ENCODE measurements at places on chromosomes 7 and 10.

GRCh38 chr10:24104895-24105294, 104.0 kb upstream of the KIAA1217 start:
- no peak for DNase-seq

DNA sequence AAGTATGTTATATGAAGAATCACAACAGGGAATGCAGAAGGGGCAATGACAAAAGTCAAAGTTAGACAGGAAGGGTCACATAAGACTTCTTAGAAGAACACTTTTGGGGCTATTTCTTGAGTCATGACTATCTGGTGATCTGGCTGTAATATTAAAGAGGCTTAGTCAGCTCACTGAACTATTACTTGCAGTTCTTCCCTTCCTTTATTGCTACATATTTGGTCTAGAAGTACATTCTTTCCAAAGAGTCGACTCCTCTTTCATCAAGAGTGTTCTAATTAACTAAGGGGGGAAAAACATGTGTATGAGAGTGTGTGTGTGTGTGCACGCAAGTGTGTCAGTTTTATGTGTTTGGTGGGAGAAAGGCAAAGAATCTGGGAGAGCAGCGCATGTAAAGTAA, 247.3 kb upstream of the LRRTM3 start:
- no peak for DNase-seq

- no peak for DNase-seq
Measured at GRCh38 chr7:17404006-17404405, 105.6 kb downstream of the AHR start.

DNA sequence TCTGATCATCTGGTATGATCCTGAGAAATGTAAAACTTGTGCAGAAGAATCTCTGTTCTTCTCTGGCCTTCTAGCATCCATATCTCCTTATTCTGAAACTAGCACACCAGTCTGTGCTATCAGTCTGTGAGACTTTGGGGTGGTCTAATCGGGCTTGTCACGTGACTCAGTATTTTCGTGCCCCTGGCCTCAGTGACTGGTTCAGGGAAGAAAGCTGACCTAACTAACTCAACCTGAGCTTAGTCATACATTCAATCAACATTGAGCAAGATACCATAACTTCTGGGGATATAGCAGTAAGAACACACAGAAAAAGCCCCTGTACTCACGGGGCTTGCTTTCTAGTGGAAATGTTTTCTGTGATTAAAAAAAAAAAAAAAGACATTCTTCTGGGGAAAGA, 109.3 kb downstream of the DKK1 start:
- no peak for DNase-seq

- DNase-seq = no peak
Measured at GRCh38 chr7:113141803-113142202, 23.4 kb upstream of the SMIM30 start.

DNA sequence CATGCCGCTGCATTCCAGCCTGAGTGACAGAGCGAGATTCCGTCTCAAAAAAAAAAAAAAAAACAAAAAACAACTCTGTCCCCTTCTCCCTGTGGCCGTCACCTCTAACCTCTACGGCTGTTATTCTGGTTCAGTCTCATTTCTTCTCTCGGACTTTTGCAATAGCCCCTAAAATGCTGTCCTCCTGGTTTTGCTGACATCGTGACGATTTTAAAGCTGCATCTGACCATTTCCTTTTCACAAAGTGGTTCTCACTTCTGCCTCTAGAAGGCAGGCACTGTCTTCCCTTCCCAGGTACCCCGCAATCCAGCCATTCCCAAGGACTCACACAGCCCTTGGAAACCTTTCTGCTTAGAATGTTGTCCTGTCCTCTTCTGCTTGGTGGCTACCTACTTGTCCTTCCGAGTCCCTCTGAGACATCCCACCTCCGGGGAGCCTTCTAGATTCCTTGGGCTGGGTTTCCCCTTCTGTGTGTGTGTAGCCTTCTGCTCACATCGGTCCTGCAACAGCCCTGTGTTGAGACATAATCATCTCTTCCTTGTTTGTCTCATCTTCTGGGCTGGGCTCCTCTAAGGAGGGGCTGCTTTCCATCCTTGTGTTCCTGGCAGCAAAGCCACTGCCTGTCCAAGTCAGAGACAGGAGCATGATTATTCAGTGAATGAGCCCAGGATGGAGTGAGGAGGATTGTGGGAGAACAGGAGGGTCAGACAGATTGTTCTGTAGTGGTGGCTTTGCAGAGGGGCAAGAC, 83.1 kb downstream of the GRK5 start:
- DNase-seq = no peak

- DNase-seq = no peak
Measured at GRCh38 chr10:130801784-130802183, 509.7 kb downstream of the TCERG1L start.

DNA sequence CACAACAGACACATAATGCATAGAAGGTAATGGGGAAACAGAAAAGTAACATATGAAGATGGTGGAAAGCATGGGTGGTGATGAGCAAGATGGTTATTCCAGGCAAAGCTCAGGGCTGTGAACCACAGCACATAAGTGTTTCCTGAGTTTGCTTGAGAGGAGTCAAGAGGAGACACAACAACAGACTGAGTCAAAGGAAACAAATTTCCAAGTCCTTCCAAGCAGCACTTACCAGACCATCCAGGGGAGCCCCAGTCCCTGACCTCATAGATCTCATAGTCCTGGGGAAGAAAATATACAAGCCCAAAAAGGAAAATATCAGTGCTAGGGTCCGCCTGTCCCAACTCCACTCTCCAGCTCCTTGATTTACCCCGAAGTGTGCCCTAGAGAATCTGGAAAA, 216.6 kb upstream of the FZD1 start:
- no peak for DNase-seq

DNA sequence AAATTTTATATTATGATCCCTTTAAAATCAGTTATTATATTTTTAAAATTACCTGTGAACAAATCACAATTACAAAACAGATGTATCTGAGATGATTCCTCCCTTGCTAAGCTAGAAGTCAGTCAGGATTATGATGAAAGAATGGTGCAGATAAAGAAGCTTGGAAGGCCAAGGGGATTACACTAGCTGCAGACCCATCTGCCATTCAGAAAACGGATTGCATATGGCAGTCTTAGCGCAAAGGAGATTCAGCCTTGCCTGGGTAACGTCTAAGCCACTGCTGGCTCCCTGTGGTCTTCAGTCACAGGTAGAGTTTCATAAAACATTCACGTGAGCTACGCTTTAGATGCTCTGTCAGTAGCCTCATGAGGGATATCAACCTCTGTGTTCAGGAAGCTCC, 222.2 kb downstream of the POU6F2 start:
- no peak for DNase-seq

DNA sequence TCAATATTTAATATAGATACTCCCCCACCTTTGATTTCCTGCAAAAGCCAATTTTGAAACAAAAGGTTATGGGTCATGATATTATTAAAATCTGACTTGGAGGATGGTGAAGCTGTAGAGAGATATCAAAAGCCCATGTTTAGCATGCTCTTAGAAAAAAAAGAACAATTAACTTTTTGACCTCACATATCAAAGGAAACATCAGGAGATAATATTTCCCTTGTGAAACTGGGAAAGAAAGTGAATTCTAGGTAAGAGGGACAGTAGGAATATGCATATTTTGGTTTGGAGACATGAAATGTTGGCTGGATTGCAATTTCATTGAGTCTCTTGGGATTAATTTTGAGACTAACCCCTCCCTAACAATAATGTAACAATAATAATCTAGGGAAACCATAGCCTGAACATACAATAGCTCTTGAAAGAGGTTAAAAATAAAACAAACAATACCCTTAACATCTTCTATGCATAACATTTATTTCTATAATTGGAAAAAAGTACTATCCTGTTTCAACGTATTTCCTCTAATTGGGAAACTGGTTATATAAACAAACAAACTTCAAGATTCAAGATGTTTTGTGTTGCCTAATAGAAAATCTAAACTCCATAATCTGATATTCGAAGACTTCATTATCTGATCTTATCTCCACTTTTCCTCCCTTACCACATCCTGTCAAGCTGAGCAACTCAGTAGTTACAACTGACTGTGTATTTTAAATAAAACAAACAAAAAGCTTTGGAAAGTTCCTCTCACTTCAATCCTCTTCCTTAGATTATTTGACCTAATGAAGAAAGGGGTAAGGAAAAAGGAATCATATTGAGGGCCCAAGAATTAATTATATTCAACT, 14.8 kb downstream of the TMEM26 start:
- no peak for DNase-seq

DNA sequence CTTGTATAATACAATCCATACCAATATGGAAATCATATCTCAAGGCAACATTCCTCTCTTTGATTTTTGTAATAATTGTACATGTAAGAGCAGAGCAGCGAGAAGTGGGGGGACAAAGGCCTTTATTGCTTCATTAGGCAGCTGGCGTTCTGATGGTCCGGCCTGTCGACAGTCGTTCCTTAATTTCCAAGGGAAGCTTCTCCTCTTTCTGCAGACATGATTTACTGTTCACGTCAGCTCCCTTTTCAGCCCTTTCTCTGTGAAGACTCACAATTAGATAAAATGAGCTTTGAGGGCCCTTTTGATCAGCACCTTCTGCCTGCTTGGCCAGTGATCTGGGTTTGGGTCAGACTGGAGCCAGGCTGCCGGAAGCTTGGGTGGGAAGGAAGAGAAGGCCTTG, 65.6 kb upstream of the CTBP2 start:
- no peak for DNase-seq

GRCh38 chr10:77111611-77112550, 525.7 kb downstream of the KCNMA1 start:
- no peak for DNase-seq

- DNase-seq = no peak
Measured at GRCh38 chr7:144735505-144736276, 100.2 kb downstream of the TPK1 start.

- DNase-seq = no peak
Measured at GRCh38 chr10:17229717-17229966, 1.6 kb downstream of the VIM start.

GRCh38 chr7:85030893-85031292, 156.0 kb downstream of the SEMA3D start:
- no peak for DNase-seq

DNA sequence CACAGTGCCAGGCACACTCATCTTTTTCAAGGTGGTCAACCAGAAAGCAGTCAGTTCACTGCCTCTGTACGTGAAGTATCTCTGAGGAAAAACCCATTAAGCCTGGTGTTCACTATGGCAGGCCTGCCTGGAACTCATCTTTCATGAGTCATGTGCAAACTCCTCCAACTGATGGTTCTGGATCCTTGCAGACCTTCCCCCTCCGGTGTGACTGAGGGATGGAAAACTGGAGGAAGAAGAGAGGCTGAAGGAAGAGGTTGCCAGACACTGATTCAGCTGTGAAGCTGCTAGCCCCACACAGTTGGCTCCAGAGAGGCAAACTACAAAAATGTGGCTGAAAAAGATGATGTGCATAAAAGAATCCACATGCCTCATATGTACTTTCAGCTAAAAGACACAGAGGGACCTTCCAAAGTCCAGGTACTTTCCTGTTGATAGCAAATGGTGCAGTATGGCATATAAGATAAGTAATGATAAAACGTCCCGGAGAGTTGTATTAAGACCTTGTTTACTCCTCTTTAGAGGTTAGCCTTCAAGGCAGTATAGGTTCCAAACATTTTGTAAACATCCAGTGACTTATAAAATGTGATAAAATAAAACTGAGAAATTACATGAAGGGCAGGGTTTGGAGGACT, 2.7 kb downstream of the CYP3A5 start:
- DNase-seq = no peak

GRCh38 chr10:123884907-123885381, 6.7 kb downstream of the CPXM2 start:
- no peak for DNase-seq

DNA sequence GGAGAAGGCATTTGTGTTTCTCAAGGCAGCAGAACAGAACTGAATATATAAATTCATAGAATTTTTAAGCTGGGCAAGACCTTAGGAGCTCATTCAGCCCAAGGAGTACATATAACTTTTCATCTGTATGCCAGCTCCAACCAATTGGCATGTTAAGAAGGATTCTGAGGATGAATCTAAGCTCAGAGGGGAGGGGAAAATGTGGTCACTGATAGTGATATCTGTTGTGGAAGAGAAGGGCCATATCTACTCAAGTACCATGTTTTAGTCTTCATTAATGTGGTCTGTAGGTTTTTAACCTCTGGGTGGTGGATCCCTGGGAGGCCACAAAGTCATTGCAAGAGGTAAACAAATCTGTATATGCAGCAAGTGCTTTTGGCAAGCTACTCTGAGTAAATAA, 6.4 kb downstream of the CALD1 start:
- no peak for DNase-seq

- DNase-seq = no peak
Measured at GRCh38 chr10:132347211-132347930, 15.4 kb downstream of the LRRC27 start.

DNA sequence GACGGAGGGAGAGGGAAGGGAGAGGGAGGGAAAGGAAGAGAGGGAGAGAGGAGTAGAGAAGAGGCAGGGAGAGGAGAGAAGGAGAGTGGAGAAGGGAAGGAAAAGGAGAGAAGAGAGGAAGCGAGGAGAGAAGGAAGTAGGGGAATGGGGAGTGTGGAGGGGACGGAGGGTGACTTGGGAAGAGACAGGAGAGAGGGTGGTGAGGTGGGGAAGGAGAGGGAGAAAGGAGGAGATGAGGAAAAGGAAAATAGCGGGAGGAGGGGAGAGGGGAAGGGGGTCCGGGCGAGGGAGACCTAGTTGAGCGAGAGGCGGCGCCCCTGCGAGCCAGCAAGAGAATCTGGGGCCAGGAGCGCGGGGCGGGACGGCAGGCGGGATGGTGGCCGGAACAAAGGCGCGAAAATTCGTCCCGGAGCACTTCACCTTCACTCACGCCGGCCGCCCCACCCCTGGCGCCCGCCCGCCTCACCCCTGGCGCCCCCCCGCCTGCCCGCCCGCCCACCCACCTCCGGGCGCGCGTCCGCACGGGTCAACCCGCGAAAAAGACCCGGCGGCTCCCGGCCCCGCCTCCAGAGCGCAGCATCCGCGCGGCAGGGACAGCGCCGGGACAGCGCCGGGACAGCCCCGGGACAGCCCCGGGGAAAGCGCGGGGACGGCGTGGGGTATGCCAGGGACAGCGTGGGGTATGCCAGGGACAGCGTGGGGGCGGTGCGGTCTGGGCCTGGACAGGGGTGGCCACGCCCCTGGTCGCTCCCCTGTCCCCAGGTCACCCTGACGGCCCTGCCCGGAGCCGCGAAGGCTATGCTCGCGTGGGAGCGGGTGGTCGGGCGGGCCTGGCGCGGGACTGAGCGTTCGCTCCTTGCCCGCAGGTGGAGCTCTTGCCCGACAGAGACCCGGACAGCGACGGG, 4.2 kb downstream of the VSTM2A start:
- no peak for DNase-seq

DNA sequence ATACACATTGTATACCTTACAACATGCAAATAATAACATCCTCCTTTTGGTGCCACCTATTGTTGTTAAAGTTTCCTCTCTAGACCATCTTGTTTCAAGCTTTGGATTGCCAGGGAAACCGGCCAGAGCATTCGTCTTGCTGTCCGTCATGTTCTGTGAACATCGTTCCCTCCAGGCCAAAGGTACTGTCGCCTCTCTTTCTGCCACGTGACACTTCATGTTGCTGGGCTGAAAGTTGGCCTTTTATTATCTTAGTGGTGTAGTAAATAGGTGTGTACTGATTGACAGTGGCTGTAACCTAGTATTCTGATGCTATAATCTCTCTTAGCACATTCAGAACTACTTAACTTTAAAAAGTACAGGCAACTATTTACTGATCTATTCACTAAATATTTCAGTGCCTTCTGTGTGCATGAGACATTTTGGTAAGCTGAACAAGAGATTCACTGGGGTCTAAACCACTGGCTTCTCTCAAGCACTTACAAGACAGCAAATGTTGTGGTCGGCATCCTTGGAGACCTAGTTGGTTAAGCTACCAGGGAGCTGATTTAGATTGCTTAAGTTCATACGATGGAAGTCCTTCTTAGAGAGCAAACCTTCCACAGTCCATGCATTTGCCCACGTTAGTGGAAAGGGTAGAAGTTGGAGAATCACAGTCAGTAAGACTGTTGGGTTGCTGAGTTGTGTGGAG, 52.4 kb downstream of the SHH start:
- DNase-seq = no peak
